ENCODE measurements at places on chromosomes 6 and 20. TPM values are rescaled to one million over a fixed set of nuclear protein-coding genes. Genes with fewer than 3 reads are reported as not detected.
A peak's percentile ranks its signal among the peaks of the same experiment; 100 is the strongest.

DNA sequence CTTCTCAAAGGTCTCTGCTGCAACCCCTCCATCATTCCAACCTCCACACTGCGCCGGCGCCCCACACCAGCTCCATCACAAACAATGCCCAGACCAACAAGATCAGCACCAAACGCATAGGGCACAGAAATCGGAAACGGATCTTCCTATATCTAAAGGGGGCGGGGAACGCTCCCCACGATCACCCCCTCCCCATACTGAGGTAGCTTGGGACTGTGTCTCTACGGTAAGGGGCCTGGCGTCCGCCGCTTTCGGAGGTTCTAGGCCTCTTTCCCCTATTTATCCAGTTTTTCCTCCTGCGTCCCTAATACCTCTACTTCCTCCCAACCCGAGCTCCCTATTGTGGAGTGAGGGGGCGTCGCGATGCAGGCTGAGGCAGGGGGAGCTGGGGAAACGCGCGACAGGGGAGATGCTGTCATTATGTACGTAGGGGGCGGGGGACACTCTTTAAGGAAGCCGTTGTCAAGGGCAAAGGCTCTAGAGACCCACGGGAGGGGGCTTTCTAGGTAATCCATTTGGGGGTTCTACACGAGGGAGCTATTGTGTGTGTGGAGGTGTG lies 909 bp downstream of the DNAAF9 start:
- DNase-seq, result peak; percentile 46

- DNase-seq, result peak; percentile 54
These were observed 128.4 kb upstream of the ESR1 start for GRCh38 chr6:151679081-151679480.

DNA sequence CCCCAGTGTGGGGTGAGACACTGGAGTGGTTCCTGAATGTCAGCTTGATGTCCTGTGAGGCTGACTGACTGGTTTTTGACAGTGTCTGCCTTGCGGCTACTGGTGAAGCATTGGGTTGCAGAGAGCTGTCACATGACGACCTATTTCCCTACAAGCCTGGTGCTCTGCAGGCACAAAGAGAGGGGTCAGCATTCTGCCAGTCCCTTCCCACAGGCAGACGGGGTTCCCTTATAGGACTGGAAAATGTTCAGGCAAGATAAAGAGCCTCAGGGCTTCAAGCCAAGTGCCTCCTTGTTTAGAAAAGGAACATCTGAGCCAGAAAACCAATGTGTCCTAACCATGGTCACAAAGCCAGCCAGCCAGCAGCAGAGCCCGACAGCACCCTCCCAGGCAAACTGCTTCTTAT lies 11.0 kb downstream of the LY86 start:
- no peak for DNase-seq

- no peak for DNase-seq
These were observed 145.1 kb upstream of the ZNF184 start for GRCh38 chr6:27617700-27618689.

GRCh38 chr6:169185692-169186485 lies 67.8 kb downstream of the THBS2 start:
- no peak for DNase-seq

The TCP11 gene
- not detected for total RNA-seq

The PGC gene
- not detected for total RNA-seq

The KIAA0408 gene
- 3.1 TPM for total RNA-seq

Measured in Right ventricle myocardium superior (tissue), 1 donor.